NCI-H524 (cell line): ENCODE measurements at places on chromosomes 5 and 9.

DNA sequence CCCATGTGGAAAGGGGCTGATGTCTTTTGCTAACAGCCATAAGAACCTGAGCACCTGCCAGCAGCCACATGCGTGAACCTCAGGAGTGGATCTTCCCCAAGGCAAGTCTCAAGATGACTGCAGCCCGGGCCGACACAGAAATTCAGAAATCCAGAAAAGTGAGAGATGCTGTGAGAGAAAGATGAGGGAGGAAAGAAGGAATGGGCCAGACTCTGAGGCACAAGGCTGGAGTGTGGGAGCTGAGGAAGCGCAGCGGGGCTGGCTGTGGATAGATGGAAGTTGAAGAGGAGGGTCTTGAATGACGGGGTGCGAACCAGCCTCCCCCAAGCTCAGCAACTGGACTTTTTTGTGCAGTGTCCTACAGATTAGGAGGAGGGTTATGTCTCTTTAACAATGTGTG lies 337.8 kb downstream of the GADD45G start:
- DNase-seq: no peak

DNA sequence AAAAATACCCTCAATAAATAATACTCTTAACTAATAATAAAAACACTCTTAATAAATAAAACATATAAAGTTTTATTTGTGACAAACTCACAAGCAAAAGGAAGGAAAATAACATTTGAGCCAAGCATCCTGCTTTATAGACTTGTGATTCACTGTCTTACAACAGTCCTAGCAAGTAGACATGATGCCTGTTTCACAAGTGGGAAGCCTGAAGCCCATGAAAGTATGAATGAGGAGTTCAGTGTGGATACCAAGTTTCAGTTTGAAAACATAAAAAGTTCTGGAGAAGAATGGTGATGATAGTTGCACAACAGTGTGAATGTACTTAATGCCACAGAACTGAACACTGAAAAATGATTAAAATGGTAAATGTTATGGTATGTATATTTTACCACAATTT lies 10.9 kb downstream of the HABP4 start:
- no peak for DNase-seq

GRCh38 chr5:139468421-139468931 lies 2.3 kb upstream of the SMIM33 start:
- DNase-seq: peak; percentile 25

DNA sequence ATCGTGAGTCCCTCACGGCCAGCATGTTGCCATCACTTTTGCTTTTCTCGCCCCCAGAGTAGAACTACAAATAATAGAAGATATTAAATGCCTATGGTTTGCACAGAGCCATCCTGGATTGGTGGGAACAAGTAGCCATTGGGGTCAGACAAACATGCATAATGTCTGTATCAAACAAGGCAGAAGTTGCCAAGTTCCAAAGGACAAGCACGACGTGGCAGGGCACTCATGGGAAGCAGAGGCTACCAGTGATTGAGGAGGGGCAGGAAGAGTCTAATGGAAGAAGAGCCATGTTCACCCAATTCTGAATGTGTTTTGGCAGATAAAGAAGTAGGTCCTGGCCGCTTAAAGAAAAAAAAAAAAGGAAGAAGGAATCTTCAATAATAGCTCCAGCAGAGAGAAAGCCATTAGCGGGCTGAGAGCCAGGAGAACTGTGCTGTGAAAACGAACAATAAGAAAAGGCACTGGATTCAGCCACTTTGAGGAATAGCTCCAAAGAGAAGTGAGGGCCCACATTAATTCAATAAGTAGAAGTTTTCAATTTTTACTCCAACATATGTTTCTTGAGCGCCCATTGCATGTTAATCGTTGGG lies 153.7 kb upstream of the ADCY2 start:
- no peak for DNase-seq

- DNase-seq: no peak
Measured at GRCh38 chr5:39485079-39485478, 60.3 kb upstream of the DAB2 start.

- DNase-seq: peak; percentile 53
Measured at GRCh38 chr5:43661102-43661501, 58.1 kb downstream of the NNT start.

DNA sequence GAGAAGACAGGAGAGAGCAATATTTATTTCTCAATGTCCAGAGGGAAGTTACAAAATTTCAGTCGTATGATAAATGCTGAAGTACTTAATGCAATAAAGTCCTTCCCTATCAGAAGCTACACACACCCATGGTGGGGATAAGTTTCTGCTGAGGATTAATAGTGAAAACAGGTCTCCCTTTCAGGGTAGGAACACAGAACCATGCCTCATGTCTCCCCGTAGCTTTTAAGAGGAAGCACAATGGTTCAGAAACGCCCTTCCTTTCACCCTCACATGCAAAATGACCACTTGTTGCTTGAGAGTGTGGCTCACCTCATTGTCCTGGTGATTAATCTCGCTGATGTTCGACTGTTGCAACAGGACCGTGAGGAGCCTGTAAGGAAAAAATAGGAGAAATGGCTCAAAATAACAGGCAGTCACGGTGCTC lies 73.6 kb downstream of the ANKRD55 start:
- DNase-seq: no peak

DNA sequence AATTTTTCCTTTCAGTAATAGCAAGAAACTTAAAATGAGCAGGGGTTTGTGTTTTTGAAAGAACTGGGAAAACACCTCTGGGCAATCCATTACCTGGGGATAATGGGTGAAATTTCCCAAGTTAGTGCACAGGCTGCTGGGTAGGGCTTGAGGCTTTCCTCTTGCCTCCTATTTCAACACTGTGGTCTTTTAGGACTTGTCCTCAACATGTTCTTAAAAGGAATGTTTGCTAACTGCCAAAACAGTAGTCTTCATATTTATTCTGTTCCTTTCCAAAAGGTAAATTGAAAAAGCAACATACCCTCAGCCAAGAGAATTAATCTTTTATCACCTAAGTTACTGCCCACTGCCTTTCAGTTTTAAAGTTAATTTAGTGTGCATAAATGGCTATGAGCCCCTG lies 158.3 kb upstream of the CCDC152 start:
- no peak for DNase-seq

DNA sequence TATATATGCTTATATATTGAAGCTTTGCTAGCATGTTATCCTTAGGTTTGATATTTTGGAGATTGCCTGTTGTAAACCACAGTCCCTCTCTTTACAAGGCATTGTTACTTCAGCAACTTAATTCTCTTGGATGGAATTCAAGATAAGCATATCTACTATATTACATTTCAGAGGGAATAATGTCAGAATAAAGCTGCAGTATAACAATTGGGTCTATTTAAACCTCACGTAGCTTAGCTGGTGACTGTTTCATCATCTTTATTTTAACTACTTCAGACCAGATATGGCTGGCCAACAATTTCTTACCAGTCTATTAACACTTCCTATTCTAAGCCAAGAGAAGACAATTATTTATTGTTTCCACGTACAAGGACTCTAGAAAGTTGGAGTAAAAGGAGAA lies 27.1 kb downstream of the ZCCHC10 start:
- DNase-seq: no peak

DNA sequence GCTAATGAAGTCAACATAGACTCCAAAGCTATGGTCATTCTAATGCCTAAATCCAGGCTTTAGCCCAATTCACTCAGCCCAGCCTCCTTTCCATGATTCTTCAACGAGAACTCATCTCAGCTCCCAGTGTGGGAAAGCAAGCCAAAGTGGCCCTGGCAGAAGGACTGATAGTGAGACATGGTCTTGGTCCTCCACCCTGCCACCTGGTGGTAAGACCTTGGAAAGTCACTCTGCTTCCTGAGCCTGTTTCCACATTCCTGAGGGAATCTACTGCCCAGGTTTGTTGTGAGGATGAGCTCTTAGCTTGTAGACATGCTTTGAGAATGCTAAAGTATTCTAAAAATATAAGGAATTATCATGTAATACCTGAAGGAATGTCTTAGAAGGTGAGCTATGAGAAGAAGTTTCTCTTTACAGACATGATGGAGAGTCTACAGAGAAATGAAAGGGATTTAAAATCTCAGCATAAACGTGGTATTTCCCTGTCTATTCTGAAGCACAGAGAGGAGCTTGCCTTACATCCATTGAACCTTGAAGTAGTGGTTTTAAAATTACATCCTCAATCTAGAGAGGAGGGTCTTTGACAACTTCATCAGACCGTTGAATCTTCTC lies 173.5 kb downstream of the TRIM32 start:
- peak; percentile 38 for DNase-seq

DNA sequence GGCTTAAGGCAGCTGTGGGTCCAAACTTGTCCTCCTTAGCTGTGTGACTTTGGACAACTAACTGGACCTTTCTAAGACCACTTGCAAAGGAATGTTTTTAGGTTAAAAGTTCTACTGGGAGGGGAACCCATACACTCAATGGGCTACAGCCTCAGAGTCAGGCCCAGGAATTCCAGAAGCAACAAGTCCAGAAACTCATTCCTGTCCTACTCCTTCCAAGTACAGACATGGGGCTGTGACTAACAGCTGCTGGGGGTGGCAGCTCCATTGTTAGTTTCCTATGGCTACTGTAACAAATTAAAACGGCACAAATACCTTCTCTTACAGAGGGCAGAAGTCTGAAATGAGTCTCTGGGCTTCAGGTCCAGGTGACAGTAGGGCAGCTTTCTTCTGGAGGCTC lies 12.4 kb upstream of the AKNA start:
- no peak for DNase-seq

- no peak for DNase-seq
Measured at GRCh38 chr9:18922161-18922885, 110.7 kb downstream of the SAXO1 start.

DNA sequence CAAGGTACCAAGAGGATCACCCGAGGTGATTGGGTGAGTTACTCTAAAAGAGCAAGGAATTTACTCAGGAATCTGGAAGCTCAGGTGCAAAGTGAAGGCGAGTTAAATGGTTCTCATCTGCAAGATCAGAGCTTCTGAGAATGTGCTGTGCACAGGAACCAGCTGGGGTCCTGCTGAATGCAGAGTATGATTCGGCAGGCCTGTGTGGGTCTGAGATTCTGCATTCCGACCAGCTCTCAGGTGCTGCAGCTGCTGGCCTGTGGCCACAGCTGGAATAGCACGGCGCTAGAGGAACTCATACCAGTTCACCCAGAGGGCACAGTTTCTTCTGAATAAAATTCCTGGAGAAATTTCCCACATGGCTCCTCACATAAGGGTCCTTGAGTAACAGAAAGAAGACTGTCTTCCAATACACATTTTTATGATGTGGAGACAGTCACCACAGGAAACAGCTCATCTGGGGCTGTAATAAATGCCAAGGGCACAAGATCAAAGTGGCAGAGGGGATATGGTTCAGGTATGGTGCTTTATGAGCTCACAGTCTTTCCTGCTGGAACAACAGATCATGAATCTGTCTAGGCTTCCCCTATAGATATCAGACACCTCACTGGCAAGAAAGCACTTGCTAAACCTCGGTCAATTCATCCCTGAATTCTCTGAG lies 83.9 kb downstream of the PTPN3 start:
- DNase-seq: no peak

GRCh38 chr5:170619869-170620268 lies 116.0 kb downstream of the KCNIP1 start:
- DNase-seq: no peak

GRCh38 chr9:119810645-119811429 lies 441.6 kb upstream of the BRINP1 start:
- DNase-seq: no peak

GRCh38 chr5:142422429-142422828 lies 97.6 kb upstream of the SPRY4 start:
- DNase-seq: no peak

DNA sequence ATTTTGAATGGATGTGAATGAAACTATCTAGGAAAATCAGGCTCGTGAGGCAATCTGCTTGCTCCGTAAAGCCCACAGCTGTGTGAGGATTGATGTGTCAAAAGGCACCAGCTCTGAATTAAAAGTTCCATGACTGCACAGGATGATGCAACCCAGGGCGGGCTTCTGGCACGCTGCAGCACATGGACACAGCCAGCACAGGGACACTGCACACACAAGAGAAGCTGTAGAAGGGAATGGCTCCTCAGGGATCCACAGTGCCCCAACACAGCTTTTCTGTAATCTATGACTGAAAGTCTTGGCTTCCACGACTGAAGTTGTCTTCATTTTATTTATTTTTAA lies 151.0 kb downstream of the GCNT1 start:
- DNase-seq: no peak

DNA sequence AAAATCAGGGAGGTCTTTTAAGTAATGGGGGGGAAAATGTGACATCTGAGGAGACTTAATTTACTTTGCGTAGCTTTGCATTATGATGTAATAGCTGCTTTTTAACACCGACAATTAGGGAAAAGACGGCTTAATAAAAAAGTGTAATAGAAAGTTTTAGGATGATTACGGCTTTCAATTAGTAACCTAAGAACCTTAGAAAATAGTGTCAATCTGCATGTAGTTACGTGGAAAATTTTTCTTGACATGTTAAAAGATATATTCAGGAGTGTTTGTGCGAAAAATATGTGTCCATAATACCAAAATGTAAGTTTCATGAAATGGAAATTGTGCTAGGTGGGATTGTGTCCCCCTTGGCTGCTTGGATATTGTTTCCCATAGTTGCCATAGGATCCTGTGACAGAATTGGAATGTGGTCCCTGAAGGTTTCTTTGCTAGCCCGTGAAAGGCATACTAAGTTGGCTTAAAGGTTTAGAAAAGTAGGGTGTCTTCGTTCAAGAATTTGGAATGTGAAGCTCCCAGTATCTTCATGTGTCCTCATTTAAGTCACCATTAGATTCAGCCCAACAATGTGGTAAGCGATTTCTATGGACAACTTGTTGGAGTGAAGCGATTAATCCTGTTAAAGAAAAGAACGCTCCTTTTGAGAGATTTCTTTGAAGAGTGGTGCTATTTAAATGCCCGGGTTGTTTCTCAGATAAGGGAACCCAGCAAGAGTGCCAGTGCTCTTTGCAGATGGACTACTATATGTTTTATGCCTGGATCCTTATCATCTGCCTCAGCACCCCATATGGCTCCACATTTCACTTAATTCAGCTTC lies 2.0 kb downstream of the RGMB start:
- peak; percentile 14 for DNase-seq

DNA sequence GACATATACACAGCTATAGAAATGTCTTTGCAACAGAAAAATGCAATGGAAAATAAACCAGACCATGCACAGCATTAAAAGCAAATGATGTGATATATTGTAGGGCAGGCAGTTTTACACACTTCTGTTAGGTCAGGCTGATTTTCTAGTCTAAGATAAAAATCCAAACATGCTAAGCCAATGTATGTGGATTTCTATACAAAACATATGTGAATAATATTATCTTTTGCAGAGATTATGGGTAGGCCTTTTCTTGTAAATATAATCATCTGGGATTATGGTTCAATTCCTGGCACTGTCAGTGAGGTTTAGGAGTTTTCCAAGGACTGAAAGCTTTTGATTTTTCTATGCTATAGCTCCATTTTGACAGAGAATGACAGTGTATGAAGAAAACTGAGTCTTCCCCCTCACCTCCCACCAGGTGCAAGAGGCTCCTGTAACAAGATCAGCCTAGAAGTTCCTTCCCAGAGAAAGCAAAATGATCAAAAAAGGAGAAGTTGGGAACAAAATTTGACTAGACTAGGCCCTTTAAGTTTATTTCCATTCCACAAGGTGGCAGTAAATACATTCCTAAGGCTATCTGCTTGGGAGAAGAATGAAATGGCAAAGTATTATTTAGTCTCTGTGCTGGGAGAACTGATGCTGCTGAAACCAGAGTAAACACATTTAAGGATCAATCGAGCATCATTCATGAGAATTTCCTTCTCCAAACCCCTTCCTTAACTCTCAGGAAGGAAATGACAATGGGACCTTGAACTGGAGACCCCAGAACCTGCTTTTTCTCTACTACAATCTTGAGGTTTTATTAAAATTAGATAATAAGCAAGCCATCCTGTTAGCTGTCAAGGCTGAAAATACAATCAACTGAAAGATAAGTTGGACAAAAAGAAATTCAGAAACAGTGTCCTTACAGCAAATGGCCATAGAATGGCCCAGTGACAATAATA lies 133.0 kb upstream of the TUT7 start:
- no peak for DNase-seq
